ENCODE measurements at places on chromosomes 2 and 18.

DNA sequence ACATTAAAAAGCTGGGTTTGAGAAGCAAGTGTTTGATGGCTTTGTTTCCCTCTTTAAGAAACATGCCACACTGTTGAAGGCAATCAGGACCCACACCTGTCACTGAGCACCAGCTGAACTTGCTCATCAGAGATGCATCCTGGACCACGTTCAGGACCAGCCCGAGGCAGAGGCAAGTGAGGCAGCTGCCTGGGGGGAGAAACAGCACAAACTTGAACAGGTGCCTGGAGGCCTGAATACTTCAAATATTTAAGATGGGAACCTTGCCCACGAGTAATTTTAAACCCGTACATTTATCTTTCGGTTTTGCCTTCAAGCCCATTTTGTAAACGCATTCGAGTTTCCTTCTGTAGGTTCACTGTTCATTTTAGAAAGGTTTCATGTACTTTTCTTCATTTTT is 421.3 kb downstream of the NYAP2 start:
- no peak for DNase-seq

- DNase-seq: peak; percentile 49
Measured at GRCh38 chr2:40304340-40304739, 147.6 kb downstream of the SLC8A1 start.

DNA sequence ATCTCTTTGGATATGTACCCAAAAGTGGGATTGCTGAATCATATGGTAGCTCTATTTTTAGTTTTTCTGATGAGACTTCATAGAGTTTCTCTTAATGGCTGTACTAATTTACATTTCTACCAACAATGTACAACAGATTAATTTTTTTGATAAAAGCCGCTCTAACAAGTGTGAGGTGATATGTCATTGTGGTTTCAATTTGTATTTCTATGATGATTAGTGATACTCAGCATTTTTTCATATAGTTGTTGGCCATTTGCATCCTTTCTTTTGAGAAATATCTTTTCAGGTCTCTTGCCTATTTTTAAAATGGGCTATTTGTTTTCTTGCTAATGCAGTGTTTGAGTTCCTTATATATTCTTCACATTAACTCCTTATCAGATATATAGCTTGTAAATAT is 4.3 kb downstream of the IL18RAP start:
- DNase-seq: no peak

- peak; percentile 19 for DNase-seq
Measured at GRCh38 chr2:71800106-71800809, 346.9 kb downstream of the DYSF start.
